ENCODE measurements at places on chromosomes 5 and 9. TPM values are rescaled to one million over a fixed set of nuclear protein-coding genes. Genes with fewer than 3 reads are reported as not detected.

- no peak for DNase-seq
These were observed 155.5 kb downstream of the GNAQ start for GRCh38 chr9:77876091-77876490.

CYFIP2 gene
- 9.2 TPM for total RNA-seq

GRCh38 chr5:157460921-157461792 is 1.1 kb downstream of the NIPAL4 start:
- no peak for DNase-seq

PCDH1 gene
- total RNA-seq = 54.9 TPM

GRCh38 chr9:133843250-133843649 is 105.1 kb upstream of the SARDH start:
- DNase-seq = no peak

FBP2 gene
- not detected for total RNA-seq

DNA sequence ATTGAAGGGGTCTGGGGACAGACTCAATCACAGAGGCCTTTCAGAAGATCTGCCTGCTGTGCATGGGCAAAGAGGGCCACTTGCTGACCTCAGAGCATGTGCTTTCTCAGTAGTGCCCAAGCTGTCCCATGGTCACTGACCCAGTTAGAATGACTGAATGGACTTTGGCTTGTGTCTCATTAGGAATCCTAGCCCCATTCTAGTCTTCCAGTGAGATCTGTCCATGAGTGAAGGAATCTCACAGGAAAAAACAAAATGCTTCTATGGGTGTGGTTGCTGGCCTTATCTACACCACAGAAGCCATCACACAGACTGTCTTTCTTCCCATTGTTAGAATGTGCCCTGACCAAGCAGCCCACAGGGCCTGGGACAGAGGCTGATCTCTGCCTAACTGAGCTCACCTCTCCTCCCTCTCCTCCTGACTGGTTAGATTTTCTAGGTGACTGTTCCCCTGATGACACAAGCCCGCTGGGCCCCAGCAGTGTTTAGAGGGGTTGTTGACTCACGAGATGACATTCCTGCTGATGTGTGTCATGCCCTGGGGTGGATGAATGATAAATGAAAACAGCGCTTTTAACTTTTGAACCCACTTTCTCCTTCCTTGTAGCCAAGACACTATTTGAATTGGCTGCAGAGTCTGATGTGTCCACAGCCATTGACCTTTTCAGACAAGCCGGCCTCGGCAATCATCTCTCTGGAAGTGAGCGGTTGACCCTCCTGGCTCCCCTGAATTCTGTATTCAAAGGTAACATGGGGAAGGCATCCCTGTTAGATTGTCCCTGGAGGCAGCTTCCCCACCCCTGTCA is 24.8 kb downstream of the TGFBI start:
- no peak for DNase-seq

FOXD4L3 gene
- total RNA-seq = not detected

ARHGEF37 gene
- total RNA-seq = 29.3 TPM
